ENCODE measurements at places on chromosomes 11 and 22.
A peak's percentile ranks its signal among the peaks of the same experiment; 100 is the strongest.

DNA sequence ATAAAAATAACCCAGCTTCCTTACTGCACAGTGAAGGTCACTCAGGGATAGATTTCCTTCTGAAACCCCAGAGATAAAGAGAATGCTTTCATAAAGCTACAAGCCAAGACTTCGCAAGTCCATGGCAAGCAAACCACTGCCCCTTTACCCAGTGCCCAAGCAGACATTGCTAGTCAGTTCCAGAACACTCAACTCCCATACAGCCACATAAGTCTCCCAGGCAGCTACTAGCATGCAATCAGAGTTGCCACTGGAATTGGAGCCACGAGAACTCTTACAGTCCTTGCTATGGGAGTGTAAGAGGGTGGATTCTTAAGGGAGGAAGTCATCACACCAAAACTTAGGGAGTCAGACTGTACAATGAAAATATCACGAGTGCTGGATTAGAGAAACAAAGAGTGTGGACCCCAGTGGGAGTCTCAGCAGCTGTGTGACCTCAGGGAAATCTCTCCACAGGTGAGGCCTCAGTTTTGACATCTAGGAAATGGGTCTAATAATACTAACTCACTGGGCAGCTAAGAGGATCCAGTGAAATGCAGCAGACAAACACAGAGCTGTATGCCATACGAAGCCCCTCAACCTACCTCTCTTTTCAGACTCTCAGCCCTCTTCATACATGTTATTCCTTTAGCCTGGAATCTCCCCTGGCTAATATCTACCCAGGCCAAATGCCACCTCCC, 526.6 kb downstream of the MN1 start:
- no peak for DNase-seq

GRCh38 chr11:132728026-132728425, 804.3 kb downstream of the OPCML start:
- no peak for DNase-seq

- DNase-seq = no peak
Observed at GRCh38 chr11:34647131-34647530, 26.2 kb downstream of the EHF start.

DNA sequence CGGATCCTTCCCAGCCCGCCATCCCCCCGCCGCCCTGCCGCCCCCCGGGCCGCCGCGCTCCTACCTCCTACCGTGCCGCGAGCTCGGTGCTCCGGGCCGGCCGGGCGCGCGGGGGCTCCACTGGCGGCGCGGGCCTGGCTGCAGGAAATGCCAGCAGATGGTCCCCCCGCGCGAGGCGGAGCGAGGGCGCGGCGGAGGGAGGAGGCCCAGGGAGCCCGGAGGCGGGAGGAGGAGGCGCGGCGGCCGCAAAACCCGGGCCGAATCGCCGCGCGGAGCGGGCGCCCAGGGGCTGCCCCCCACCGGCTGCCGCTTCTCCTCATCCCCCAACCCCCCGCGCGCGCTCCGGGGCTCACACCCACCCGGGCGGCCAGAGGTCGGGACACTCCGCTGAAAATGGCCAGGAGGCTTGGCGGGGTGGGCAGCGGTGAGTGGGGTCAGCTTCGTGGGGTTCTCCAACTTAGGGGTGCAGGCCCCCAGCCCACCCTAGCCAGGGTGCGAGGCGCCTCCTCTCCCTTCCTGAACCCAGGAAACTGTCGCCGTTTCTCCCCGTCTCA, at the start of gene OSBPL5:
Gene OSBPL5 (minus strand): TSS at position 159 of the 554 bp plus-strand sequence. CDS start 36,162 bp downstream, outside the sequence.
- peak; percentile 59 for DNase-seq

DNA sequence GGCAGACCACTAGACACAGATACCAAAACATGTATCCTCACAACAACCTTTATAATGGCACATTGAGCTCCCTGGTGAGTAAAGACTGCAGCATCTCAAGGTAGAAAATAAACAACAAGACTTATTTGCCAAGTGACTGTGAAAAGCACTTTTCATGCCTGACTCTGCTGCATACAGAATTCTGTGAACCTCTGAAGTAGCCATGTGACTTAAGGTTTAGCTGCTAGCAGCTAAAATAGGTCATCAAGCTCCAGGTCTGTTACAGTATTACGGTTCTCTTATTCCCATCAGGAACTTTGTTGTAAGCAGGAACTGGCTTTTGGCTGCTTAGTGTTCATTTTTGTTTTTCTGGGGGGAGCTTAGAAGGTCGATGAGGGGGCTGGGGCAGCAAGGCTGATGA, 139.4 kb downstream of the PAX6 start:
- no peak for DNase-seq

GRCh38 chr11:89516496-89516895, 25.3 kb upstream of the NOX4 start:
- DNase-seq = no peak

All from activated CD4-positive, alpha-beta T cell treated with anti-CD3 and anti-CD28 coated beads for 48 hours (primary cell).